Activated naive CD8-positive, alpha-beta T cell treated with anti-CD3 and anti-CD28 coated beads for 36 hours (primary cell): ENCODE measurements at places on chromosomes 7 and 10. TPM values are rescaled to one million over a fixed set of nuclear protein-coding genes. Genes with fewer than 3 reads are reported as not detected.

Gene CHST15
- total RNA-seq: 0.25 TPM

DNA sequence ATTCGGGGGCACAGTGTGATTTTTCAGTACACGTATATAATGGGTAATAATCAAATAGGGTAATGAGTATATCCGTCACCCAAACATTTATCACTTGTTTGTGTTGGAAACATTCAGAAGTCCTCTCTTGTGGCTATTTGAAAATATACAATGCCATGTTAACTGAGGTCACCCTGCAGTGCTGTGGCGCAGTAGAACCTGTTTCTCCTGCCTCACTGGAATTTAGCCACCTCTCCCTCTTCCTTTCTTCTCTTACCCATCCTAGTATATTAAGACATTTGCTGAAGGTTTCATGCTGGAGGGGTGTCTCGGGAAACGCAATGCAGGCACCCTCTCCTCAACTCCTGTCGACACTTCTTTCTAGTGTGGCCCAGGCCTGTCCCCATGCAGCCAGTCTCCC lies 425.3 kb upstream of the MKI67 start:
- DNase-seq: no peak

DNA sequence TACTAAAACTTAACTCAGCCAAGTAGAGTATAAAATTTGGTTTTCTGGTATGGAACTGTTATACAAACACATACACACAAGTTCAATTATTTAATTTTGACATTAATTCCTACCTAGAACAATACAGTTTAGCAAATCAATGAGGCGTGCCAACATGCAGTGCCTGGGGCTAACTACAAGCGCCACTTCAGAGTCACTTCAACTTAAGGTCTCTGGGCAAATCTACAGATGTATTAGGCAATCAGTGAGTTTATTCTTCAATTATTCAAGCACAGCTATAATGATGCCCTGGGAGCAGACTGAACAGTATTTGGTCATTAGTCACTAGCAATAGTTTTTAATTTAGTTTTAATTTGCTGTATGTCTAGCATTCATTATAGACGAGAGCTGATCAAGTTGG lies 51.6 kb downstream of the HIBADH start:
- no peak for DNase-seq

- DNase-seq: no peak
These were observed 91.8 kb upstream of the LANCL2 start for GRCh38 chr7:55273186-55273980.

GRCh38 chr7:68720697-68721096 lies 877.6 kb upstream of the AUTS2 start:
- no peak for DNase-seq

- DNase-seq: no peak
These were observed 1.3 kb downstream of the LCOR start for GRCh38 chr10:96833220-96834001.
